ENCODE measurements at places on chromosomes 6 and 20.

- DNase-seq, result no peak
Measured at GRCh38 chr20:43558412-43559146, at the start of gene SGK2. SGK2 (plus strand) TSS chr20:43559027; CDS start chr20:43566496, 7,469 bp downstream.

- no peak for DNase-seq
Measured at GRCh38 chr6:119479860-119480655, 130.5 kb upstream of the MAN1A1 start.

DNA sequence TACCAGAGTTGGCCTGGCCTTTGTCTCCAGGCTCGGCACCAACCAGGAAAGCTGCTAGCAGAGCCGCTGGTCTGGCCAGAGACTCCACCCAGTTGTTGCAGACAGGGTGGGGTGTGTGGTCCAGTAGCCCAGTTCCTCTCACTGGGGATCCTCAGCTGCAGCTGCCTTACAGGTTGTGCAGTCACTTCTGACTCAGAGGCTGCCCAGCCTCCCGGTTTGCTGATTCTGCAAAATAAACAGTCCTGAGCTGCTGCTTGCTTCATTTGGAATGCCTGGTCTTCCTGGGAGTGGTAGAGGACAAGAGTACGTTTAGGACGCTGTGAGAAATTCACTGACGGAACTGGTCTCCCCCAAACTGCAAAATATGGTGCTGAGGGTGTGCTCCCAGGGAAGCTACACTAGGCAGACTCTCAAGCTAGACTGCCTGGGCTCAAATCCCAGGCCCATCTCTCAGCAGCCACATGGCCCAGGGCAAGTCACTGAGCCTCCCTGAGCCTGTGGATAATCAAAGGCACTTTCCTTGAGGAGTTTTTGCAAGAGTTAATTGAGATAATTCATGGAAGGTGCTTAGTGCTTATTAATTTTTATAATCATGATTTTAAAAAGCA lies 246.1 kb downstream of the TFAP2C start:
- no peak for DNase-seq

DNA sequence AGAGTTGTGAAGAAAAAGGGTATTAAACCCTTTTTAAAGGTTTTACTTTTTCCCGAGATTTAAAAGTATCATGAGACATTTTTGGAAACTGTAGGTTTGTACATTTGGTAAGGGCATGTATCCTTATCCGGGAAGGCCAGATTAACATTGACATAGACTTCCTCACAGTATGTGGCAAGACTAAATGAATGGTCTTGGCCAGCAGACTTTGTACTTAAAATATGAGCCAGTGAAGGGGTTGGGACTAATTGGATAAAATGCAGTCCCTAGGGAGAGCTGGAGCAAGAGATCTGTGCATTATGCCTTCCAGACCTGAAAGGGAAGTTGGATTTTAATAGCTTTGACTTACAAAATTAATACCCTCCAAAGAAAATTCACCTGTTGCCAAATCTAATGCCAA lies 60.4 kb upstream of the CCN2 start:
- DNase-seq, result no peak

DNA sequence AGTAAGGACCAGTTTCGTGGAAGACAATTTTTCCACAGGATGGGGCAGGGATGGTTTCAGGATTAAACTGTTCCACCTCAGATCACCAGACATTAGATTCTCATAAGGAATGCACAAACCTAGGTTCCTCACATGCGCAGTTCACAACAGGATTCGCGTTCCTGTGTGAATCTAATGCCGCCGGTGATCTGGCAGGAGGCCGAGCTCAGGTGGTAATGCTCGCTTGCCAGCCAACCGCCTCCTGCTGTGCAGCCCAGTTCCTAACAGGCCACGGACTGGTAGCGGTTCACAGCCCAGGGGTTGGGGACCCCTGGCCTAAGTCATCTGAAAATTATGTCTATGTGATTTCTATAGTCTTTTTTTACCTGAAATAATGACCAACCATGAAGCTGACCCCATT lies 217.5 kb downstream of the TMEM200A start:
- DNase-seq, result no peak

- peak; percentile 45 for DNase-seq
Measured at GRCh38 chr6:36623547-36624459, 29.6 kb downstream of the SRSF3 start.

DNA sequence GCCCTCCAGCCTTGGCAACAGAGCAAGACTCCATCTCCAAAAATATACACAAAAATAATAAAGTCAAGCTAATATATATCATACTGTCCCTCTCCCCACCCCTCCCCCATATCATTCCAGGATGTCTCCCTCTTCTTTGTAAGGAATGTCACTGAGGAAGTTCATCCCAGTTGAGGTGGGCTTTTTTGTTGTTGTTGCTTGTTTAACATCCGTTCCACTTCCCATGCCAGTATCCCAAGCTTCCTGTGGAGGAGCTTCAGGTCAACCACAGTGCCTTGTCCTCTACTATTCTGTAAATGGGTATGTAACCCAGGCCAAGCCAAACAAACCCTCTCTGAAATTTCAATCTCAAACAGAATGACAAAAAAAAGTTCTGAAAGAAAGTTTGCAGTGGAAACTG lies 19.0 kb upstream of the PTPN1 start:
- no peak for DNase-seq

GRCh38 chr20:46731770-46732169 lies 22.3 kb downstream of the SLC2A10 start:
- no peak for DNase-seq

DNA sequence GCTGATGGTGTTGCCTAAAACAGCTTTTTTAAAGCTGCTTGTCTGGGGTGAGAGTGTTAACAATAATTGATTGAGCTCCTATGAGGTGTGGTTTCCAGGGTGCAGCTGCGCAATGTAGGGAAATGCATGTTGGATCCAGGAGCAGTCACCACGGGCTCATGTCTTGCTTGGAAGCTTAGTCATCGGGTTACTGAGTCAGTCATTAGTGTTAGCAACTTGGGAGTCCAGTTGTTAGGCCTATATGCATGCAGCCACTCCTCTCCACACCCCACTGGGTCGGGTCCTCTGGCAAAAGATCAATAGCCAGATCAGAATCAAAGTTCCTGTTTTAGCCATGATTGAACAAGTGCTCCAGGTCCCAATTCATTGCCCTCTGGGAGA lies 271.7 kb upstream of the CHD6 start:
- no peak for DNase-seq

Data from esophagus squamous epithelium (tissue), 5 donors.